Stimulated activated CD8-positive, alpha-beta memory T cell treated with anti-CD3 and anti-CD28 coated beads, Interleukin-4, amount 100 ng/mL, for 1 hour (primary cell): ENCODE measurements at places on chromosomes 4 and X.

- no peak for DNase-seq
These were observed 19.7 kb downstream of the HTRA3 start for GRCh38 chr4:8289151-8289750.

DNA sequence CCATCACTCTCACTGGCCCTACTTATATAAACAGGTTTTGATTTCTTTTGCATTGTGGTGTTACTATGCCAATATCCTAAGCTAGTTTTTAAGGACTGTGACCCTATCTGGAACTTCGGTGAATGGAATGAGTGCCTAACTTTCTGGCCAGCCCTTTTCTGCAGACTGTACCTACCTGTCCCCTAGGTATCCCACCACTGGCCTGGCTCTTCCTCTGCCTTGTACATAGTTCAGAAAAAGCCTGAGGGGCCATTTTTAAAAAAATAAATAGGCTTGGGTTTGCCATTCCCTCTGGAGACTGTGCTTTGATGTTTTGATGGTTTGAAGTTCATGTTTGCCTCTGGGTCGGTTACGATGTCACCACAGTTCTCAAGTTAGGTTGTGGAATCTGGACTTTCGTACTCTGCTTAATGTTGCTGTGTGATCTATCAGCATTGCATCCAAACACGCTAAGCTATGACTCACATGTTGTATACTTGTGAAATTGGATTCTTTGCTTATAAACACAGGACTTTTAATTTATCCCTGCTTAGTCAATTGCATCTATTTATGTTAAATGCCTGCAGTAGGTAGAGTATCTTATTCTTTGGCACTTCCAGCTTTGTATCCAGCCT is 182.0 kb downstream of the ANKRD50 start:
- no peak for DNase-seq

- no peak for DNase-seq
These were observed 23.7 kb upstream of the TLR7 start for GRCh38 chrX:12843061-12843667.

DNA sequence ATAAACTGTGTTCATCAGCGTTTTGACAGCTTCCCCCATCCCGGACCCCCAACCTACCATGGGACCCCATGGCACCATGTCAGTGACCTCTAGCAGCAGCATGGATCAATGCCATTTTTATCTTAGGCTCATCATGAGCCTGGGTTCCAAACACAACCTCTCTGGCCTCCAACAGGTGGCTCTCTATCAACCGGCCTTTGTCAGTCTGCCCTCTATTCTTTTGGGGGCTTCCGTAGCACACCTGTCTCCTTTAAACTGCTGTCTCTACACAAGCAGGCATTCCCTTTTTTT is 721 bp upstream of the TMEM150C start:
- no peak for DNase-seq

DNA sequence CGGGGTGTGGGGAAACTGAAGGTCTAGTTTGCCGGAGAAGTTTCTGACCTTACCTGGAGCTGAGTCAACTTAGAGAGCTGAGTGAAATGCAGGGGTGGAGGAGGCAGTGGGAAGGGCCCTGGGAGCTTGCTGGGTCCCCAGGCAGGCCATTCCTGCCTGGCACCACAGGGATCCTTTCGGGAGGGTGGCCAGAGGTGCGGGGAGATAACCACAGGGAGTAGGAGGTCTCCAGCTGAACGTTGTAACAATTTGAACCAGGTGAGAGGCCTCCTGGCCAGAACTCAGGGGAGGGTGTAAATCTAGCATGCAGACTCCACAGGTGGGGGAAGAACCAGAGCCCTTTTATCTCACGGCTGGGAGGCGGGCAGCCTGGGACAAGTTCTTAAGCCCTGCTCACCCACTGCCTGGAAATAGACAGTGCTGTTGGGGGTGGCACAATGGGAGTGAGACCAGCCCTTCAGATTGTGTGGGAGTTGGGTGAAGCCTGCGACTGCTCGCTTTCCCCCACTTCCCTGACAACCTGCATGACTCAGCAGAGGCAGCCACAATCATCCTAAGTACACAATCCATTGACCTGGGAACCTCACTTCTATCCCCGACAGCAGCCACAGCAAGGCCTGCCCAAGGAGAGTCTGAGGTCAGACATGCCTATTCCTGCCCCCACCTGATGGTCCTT is 247.4 kb downstream of the ADGRA3 start:
- DNase-seq, result no peak

- no peak for DNase-seq
These were observed 17.8 kb downstream of the SCD5 start for GRCh38 chr4:82780752-82781231.

GRCh38 chrX:39875834-39876628 is 221.7 kb downstream of the BCOR start:
- no peak for DNase-seq

DNA sequence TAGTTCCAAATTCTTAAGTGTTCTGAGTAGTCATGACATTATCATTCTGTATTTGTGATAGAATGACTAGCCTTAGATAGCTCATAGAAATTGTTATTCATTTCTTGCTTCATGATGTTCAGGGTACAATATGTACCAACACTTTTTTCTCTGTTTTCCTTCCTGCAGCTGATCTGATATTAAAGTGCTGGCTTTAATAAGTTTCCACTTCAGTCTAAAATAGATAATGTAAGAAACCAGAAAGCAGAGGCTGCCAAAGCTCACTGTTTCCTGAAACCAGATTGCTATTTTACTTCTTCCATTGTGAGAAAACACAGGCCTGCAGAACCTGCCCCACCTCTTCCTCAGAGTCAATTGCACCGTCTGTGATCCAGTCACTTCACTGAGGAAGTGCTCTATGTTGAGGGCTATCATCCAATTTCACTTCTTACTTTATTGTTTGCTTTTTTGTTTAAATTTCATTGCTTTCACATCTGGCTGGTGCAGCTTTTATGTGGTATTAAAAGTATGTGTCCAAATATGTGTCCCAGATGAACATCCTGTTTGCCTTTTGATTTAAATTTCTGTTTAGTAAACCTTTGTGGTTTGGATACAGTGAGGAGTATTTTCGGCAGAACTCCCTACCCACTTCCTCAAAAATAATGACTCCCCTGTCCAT is 652.1 kb downstream of the ANKRD50 start:
- DNase-seq, result no peak
